ENCODE measurements at places on chromosomes 16 and 17.

GRCh38 chr16:72596373-72596772 lies 424.4 kb upstream of the PMFBP1 start:
- no peak for DNase-seq

- no peak for DNase-seq
Observed at GRCh38 chr16:65808790-65809189, 557.7 kb upstream of the CDH5 start.

DNA sequence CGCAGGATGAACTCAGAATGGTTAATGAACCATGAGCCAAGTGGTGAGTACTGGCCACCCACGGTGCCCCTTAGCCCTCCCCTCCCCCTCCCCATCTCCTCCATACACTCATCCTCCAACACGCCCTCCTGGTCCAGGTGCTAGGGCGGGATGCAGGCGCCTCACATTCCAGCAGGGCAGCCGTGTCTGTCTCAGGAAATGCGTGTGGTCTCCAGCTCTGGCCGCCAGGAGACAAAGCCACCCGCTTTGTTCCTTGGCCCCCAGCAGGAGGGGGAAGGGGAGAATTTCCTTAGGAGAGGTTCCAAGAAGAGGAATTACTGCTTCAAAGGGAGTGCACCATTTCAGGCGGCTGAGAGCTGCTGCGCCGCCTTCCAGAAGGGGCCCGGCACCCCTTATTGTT lies 29.7 kb upstream of the RMI2 start:
- no peak for DNase-seq

GRCh38 chr17:31491376-31492131 lies 100.1 kb downstream of the RAB11FIP4 start:
- peak; percentile 67 for DNase-seq

- no peak for DNase-seq
Observed at GRCh38 chr16:57069053-57069452, 23.3 kb upstream of the CPNE2 start.

DNA sequence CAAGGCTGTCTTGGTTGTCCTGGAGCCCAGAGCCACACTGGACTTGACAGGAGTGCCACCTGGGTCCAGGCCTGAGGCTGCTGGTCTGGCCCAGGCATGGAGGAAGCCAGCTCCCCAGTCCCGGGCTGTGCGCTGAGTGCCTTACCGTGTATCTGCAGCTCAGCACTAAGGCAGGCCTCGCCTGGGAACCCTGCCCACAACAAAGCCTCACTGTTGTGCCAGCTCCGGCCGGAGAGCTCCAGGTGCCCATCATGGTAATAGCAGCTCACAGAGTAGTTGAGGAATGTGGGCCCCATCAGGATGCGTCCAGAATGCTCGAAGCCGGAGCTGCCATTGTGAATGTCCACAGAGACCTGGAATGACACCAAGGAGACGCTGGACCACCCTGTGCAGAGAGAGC lies 72.2 kb downstream of the RMI2 start:
- no peak for DNase-seq

DNA sequence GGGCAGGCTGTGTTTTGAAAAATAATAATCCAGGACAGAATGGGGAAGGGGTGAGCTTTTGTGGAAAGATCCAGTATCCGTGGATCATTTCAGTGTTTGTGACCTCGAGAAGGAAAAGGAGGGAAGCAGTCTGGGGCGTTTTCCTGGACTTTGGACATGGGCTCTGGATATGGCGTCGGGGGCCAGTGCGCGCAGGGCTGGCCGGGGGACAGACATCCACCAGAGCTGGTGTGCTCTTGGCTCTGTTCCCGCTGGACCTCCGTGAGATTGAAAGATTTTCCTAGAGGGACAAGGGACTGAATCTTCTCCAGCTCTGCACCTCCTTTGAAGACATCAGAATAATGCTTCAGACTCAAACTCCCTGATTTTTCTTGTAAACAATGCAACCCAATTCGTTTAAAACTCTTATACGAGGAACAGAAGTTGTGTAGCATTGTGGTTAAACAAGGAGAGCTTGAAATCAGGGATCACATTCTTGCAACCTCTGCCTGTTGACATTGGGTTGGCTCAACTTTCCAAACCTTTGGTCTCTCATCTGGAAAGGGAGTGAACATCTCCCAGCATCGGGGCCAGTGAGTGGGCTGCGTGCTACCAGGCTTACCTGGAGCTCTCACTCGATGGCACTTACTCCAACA lies 75.9 kb downstream of the C16orf95 start:
- no peak for DNase-seq

GRCh38 chr17:51064061-51064735 lies 56.5 kb downstream of the SPAG9 start:
- DNase-seq, result no peak

- DNase-seq, result no peak
Observed at GRCh38 chr16:87185308-87185707, 131.9 kb downstream of the C16orf95 start.

- DNase-seq, result no peak
Observed at GRCh38 chr17:62009220-62009619, 55.9 kb downstream of the MED13 start.

- peak; percentile 68 for DNase-seq
Observed at GRCh38 chr17:47850692-47851573, at the start of gene SP6. Gene SP6, minus strand, starts transcription at chr17:47851163. Its CDS starts 2,734 bp downstream, at chr17:47848429.

GRCh38 chr16:87581857-87582215 lies 20.5 kb upstream of the JPH3 start:
- DNase-seq, result no peak

- peak; percentile 73 for DNase-seq
Observed at GRCh38 chr17:6473128-6473767, 29.0 kb downstream of the PIMREG start.

GRCh38 chr17:34081269-34081668 lies 173.8 kb upstream of the CCL2 start:
- DNase-seq, result peak; percentile 20

Measured in hematopoietic multipotent progenitor cell treated with erythropoietin and hydrocortisone succinate and interleukin-3 and kit ligand, for 6 days (in vitro differentiated cells).